Hepatic stellate cell (primary cell): ENCODE measurements at places on chromosomes 7 and 10.

GRCh38 chr10:15444105-15445005, 73.3 kb upstream of the FAM171A1 start:
- DNase-seq, result no peak

- DNase-seq, result no peak
Measured at GRCh38 chr7:122883049-122883680, 3.1 kb downstream of the CADPS2 start.

GRCh38 chr10:28627102-28627501, 50.2 kb upstream of the BAMBI start:
- no peak for DNase-seq

DNA sequence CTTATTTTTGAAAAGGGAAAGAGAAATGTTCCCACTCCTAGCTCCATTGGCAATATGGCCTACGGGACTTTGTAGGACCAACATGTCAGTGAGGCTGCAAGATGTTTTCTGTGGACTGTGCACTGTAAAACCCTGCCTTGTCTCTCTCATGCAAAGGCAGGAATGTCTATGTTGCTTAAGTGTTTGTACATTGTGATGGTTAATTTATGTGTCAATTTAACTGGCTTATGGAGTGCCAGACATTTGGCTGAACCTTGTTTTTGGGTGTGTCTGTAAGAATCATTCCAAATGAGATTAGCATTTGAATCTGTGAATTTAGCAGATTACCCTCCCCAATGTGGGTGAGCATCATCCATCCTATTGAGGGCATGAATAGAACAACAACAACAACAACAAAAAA, 4.1 kb upstream of the PCLO start:
- no peak for DNase-seq

- DNase-seq, result peak; percentile 72
Measured at GRCh38 chr10:45001381-45002148, 842 bp downstream of the ZNF22 start.

GRCh38 chr10:63769367-63769766, 248.2 kb downstream of the REEP3 start:
- no peak for DNase-seq

DNA sequence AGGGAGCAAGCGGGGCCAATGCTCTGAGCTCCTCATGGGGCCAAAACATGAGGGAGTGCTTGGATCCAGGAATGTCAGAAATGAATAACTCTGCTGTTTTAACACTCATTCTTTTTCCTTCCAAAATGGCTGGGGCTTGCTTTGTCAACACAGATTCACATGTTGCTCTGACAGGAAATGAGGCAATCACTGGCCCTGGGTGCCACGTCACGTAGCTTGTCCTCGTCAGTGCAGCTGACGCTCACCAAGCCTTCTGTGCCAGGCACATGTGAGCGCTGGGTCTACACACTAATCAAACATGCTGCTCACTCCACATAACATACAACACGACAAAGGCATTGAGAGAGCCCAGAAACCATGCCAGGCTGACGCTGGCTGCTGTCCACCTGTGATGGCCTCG, 198.9 kb downstream of the WDR37 start:
- DNase-seq, result no peak

- no peak for DNase-seq
Measured at GRCh38 chr10:120999868-121000267, 148.7 kb downstream of the WDR11 start.

DNA sequence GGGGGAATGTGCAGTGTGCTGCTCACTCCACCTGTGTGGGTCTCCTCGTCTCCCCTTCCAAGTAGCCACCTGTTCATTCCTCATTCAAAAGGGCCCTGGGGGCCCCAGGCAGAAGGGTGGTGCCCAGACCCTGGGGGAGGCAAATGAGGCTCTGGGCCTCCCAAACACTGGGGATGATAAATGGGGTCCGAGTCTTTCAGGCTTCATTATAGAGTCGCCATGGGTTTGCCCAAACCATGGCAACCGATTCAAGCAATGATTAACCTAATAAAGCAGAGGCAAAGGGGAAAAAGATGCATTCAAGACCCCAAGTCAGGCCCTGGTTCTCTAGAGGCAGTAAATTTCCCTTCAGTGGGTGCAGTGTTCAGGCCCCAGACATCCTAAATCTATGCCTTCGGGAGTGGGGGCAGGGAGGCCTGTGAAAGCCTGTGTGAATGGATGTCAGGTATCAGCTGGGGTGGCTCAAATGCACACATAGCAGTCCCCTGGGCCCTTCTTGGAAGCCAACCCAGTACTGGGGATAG, 10.4 kb downstream of the NEUROG3 start:
- DNase-seq, result no peak

- peak; percentile 46 for DNase-seq
Measured at GRCh38 chr10:36538953-36539586, 586.3 kb upstream of the ANKRD30A start.

DNA sequence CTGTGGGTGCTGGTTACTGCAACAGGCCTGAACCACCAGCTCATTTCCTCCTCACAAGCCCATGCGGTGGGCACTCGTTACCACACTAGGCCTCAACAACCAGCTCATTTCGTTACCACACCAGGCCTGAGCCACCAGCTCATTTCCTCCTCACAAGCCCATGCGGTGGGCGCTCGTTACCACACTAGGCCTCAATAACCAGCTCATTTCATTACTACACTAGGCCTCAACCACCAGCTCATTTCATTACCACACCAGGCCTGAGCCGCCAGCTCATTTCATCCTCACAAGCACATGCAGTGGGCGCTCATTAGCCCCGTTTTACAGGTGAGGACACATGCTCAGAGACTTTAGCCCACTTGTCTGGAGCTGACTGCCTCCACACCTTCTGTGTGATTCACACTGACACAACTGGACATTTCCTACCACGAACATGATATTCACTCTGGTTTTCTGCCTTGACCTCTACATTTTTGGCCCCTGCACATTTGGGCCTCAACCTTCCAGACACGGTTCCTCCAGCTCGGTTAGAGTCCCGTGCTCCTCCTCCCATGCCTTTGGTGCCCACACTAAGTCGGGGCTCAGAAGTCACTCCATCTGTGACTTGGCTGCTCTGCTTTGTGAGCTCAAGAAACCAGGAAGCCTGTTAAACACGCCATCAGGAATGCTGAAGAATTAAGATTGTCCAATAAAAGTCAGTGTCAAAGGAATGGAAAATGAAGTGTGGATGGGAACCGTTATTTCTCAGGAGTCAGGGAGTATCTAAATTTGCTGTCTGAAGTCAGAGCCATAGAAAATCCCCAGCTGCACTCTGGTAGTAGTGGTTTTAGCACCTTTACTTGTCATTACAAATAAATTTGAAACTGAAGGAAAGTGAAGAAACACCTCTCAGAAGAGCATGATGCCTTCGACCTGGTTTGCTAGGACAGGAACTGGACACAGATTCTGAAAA, 55.8 kb upstream of the LANCL2 start:
- no peak for DNase-seq

- DNase-seq, result no peak
Measured at GRCh38 chr7:55104712-55105433, 86.1 kb downstream of the EGFR start.

DNA sequence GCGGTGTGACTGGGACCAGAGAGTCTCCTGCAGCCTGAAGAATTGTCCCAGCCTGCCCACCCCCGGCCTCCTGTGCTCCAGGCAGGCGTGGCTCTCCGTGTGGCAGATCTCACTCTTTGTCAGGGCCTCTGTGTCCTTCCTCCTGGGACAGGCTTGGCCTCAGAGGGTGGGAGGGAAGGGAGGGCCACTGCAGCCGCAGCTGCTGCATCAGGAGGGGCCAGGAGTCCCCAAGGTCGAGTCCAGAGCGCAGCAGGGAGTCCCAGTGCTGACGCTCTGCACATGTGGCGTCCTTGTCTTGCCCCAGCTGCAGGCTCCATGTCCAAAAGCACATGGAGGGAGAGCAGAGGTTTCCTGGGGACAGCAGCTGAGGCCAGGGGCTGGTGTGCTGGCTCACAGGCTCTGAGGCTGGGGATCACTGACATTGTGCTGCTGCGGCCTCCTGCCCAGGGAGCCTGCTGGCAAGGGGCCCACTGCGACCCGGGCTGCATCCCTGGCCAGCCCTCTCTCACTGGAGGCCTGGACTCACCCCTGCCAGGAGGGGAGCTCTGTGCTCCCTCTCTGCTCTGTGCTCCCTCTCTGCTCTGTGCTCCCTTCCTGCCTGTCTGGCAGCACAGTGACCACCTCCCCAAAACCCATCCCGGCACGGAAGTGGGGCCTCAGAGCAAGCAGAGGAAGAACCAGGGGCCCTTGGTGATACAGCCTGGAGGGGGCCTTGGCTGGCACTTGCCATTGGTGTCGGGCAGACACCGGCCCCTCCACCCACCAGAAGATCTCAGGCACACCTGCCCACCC, 114.6 kb upstream of the RET start:
- DNase-seq, result no peak

DNA sequence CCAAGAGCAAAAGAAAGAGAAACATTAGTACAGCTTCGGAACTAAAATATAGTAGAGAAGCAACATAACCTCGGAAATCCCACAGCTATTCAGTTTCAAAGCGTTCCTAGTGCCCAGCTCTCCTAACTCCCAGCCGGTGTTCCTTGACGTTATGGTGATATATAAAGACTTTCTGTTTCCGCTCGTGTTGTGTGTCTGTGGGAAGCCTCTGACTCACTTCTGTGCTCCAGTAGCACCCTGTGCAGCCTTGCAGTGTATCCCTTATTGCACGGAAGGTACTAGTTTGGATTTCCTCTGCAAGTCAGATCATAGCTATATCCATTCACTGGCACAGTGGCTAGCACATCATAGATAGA, 535 bp downstream of the ASAH2B start:
- peak; percentile 19 for DNase-seq

- DNase-seq, result no peak
Measured at GRCh38 chr10:62155054-62155680, 113.5 kb downstream of the RTKN2 start.

- DNase-seq, result no peak
Measured at GRCh38 chr10:35387768-35388167, 51.5 kb downstream of the CCNY start.

DNA sequence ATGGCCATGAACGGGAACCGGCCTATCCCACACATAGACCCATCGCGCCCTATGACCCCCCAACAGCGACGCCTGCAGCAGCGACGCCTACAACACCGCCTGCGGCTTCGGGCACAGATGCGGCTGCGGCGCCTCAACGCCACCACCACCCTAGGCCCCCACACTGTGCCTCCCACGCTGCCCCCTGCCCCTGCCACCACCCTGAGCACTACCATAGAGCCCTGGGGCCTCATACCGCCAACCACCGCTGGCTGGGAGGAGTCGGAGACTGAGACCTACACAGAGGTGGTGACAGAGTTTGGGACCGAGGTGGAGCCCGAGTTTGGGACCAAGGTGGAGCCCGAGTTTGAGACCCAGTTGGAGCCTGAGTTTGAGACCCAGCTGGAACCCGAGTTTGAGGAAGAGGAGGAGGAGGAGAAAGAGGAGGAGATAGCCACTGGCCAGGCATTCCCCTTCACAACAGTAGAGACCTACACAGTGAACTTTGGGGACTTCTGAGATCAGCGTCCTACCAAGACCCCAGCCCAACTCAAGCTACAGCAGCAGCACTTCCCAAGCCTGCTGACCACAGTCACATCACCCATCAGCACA, 9.5 kb downstream of the POLD2 start:
- no peak for DNase-seq

DNA sequence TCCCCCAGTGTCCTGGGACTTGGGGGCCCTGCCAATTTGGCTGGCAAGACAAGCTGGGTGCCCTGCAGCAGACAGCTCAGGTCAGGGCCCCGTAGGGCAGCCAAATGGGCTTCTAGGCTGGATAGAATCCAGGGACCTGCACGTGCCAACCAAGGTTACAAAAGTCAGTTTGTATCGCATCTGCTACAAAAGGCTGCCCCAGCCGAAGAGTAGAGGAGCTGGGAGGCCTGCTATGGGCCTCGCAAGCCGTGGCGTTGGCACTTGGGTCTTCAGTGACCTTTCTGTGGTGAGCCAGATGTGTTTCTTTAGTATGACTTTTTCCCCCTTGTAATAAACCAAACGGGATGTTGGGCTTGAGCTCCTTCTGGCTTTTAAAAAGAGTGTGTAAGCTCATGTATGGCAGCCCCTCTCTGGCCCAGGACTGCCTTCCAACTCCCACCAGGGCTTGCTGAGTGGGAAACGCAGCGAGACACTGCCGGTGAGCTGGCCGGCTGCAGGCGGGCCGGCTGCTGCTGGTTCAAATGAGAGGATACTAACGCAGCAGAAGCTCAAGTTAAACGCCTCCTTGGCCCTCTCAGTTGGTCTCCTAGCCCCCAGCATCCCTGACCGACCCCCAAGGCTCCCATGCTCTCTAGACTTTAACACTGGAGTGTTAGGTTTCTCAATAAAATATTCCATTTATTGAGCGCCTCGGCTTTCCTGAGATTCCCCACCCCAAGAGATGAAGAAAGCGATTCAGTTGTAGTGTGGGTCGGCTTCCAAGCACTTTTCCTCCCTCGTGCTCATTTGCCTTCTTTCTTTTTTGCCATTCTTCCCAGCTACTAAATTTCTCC, 3.1 kb upstream of the HOXA10 start:
- no peak for DNase-seq

DNA sequence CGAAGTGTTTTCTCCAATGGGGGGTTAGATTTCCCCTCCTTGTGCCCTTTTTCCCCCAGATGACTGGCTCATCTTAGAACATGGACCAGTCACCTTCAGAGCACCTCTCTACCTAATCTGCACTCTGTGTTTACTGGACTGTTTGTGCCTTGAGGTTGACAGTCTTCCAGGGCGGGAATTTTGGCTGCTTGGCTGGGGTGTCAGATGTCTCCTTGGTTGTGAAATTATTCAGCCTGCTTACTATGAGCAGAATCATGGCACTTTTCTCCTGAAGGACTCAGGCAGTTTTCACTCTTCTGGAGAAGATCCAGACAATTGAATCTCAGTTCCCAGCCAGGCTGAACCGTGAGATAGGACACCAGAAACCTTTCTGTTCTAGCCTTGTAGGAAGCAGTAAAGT, 60.3 kb upstream of the NFKB2 start:
- no peak for DNase-seq

- DNase-seq, result no peak
Measured at GRCh38 chr7:70719125-70719524, 412.8 kb upstream of the GALNT17 start.

- DNase-seq, result no peak
Measured at GRCh38 chr7:143360788-143361551, 1.5 kb downstream of the FAM131B start.

GRCh38 chr10:103428989-103429643, 23.1 kb downstream of the CALHM2 start:
- no peak for DNase-seq

- DNase-seq, result no peak
Measured at GRCh38 chr7:101804967-101805366, 12.5 kb upstream of the CUX1 start.

GRCh38 chr10:3493621-3494020, 291.4 kb downstream of the KLF6 start:
- DNase-seq, result no peak

- DNase-seq, result no peak
Measured at GRCh38 chr7:44262031-44262430, 61.3 kb downstream of the YKT6 start.

GRCh38 chr10:20984662-20985061, 87.6 kb upstream of the NEBL start:
- no peak for DNase-seq

DNA sequence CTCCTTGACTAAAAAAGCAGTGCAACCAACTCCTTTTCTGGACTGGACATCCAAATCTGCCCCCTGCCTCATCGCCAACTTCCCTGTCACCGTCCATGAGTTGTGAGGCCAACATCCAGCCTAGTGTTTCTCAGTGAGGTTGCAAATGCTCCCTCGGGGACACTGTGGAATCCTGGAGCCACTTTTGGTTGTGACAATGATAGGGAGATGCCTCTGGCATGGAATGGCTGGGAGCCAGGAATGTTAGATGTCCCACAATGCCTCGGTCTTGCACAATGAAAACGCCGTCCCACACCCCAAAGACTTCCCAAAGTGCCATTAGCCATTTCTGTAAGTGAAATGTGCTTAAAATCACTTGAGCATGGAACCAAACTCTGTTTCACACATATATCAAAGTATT, 105.2 kb downstream of the OSBPL3 start:
- no peak for DNase-seq
